Left renal cortex interstitium (tissue), 4 donors: ENCODE measurements at places on chromosomes 12 and 14.

- DNase-seq = no peak
Observed at GRCh38 chr12:96670334-96670899, 181.0 kb downstream of the CFAP54 start.

DNA sequence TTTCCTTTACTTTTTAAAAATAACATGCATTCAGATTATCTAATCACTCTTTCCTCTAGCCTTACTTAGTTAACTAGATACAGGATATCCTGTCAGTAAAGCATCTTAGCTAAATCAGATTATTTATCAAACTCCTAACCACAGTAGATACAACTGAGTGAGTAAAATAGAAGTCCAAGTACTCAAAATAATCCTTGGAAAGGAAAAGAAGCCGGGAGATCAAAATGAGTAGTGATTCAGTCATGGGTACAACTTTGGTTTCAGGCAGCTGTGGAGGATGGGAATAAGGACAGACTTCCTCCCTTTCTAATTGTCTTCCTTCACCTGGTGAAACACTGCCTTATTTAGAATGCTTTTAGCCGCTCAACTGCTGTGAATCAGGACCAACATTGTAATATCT lies 29.4 kb downstream of the GNG2 start:
- DNase-seq = no peak

GRCh38 chr14:70422538-70422937 lies 5.6 kb upstream of the SYNJ2BP start:
- DNase-seq = no peak

DNA sequence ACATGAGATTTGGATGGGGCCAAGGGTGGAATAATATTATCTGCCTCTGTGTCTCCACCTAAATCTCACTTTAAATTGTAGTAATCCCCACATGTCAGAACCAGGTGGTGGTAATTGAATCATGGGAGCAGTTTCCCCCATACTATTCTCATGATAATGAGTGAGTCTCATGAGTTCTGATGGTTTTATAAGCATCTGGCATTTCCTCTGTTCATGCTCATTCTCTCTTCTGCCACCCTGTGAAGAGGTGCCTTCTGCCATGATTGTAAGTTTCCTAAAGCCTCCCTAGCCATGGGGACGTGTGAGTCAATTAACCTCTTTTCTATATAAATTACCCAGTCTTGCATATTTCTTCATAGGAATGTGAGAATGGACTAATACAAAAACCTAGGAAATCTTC lies 29.9 kb downstream of the TSPAN19 start:
- DNase-seq = no peak

- no peak for DNase-seq
Observed at GRCh38 chr14:100221533-100222223, 17.3 kb upstream of the YY1 start.

DNA sequence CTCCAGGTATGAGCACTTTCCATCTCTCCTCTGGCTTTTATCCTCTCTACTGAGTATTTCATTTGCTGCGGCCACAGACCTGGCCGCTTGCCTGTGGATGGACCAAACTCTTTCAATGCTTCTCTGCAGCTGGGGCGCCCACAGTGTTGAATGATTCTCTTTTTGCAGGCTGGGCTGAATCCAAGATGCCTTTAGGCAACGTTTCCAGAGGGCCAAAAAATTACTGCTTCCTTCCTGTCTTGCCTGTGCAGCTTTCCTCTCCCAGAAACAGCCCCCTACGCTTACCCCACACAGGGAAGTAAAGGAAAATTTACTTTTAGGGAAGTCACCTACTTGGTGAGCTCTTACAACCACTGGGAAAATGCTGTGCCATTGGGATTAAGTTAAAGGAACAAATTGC lies 55.6 kb upstream of the JDP2 start:
- DNase-seq = no peak

GRCh38 chr14:104512771-104513640 lies 66.6 kb upstream of the C14orf180 start:
- no peak for DNase-seq

GRCh38 chr14:92717571-92718042 lies 30.8 kb downstream of the LGMN start:
- DNase-seq = no peak

GRCh38 chr12:66036317-66036716 lies 94.2 kb downstream of the LLPH start:
- DNase-seq = no peak

DNA sequence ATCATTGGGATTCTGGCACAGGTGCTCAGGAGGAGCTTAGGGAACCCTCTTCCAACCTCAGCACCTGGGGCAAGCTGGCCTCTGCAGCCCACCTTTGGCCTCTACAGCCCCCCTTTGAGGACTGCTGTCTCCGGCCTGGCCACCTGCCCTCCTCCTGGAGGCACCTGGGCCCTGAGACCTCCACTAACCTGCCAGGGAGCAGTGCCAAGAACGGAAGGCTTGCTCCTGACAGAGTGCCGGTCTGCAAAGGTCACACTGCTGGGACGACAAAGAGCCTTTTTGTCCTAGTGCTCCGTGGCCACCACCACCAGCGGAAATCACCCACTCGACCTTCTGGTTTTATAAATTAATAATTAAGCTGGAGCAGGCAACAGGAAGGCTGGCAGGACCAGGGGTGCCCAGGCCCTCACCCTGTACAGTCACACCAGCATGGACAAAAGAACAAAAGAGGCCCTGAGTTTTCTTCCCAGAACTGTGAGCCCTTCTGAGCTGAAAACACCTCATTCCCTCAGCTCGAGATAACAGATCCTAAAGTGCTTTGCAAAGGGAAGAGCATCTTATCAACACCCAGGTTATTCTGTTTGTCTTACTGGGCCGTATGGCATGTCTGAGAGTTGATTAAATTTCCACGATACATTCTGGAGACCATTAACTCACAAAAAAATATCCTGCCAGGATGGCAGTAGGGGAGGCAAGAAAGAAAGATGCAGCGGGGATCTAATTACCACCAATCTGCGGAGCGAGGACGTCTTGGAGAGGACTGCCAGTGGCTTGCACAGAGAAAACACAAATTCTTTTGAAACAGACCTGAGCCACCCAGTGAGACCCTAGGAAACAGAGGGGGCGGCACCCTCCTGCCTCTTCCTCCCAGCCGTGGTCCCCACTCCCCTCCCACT lies 8.2 kb downstream of the TESC start:
- DNase-seq = no peak

DNA sequence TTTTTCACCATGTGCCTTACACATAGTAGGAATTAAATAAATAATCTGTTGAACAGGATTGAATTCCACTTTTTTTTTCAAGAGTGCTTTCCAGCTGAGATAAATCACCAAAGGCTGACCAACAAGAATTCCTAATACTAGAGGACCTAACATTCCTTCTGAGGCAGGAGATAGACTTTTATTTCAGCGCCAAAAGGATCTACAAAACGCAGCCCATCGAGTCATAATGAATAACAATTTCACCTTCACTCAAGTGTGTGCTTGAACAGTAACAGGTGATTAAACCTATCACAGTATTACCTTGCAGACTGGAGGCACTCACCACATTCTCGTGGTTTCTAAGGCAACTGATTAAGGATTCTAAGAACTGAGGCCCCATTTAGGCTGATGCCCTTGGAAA lies 224.3 kb upstream of the ATP2B1 start:
- DNase-seq = no peak

- DNase-seq = no peak
Observed at GRCh38 chr12:9781360-9781759, 20.7 kb upstream of the CD69 start.

DNA sequence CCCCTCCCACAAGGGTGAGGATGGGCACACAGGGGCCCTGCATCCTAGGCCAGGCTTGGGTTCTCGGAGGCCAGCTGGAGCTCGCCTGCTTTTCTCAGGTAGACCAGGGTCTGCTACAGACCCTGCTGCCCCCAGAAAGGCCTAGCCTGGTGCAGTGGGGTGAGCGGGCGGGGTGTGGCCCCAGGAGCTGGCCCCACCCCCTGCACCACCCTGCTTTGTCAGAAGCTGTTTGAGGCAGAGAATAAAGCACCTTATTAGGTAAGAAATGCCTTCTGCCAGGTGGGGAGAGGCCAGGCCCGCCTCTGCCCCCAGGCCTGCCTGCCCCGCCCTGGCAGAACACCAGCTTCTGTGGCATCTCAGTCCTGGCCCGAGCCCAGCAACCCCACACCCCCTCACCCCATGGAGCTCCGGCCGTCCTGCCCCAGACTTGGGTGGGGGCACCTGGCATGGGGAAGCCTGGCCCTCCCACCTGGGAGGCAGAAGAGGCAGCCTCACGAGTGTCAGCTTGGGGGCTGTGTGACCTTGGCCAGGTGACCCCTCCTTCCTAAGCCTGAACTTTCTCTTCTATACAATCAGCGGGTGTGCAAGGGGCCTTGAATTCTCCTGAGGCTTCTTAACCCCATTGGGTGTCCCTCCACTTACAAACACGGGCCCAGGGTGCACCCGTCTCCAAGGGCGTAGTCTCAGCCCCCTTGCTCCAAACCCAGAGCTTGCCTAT lies 43.2 kb downstream of the KRT80 start:
- no peak for DNase-seq

DNA sequence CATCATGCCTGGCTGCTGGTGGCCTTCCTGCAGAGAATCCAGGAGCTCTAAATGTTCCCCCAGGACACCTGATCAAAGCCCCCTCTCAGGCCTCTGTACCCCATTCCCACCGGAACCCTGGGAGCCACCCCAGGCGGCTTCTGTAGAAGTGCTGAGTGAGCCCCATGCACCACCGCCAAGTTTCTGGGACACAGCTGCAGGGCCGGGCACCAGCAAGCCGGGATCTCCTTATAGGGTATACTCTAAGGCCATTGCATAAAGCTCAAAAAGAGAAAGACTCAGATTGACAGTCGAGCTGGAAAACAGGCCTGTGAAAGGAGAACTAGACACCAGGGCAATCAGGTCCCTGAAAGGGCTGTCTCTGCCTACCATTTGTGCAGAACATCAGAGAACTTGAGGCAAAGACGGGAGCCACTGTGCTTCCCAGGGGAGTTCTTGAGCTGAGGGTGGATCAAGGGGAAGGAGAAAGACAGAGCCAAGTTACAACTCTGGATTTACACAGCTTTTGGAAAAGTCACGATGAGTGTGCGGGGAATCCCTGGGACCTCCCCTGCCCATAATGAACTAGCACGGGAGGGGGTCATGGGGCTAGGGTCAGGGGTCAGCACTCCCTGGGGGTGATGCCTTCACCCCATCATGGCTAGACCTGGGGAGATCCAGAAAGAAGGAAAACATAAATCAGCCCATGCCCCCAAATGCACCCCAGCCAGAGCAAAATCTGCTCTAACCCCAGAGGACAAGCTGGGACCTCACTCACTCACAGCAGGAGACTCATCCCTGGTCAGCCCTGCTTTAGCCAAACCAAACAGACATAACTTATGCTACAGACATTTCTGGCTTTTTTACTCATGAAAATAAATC lies 51.1 kb downstream of the ITPK1 start:
- no peak for DNase-seq

- DNase-seq = no peak
Observed at GRCh38 chr14:72902801-72903530, 9.1 kb upstream of the DPF3 start.

GRCh38 chr14:103126088-103126872 lies 3.0 kb downstream of the TNFAIP2 start:
- no peak for DNase-seq
